ENCODE measurements at places on chromosomes 6 and 20.

- no peak for DNase-seq
Measured at GRCh38 chr6:119071576-119071975, 6.9 kb downstream of the FAM184A start.

DNA sequence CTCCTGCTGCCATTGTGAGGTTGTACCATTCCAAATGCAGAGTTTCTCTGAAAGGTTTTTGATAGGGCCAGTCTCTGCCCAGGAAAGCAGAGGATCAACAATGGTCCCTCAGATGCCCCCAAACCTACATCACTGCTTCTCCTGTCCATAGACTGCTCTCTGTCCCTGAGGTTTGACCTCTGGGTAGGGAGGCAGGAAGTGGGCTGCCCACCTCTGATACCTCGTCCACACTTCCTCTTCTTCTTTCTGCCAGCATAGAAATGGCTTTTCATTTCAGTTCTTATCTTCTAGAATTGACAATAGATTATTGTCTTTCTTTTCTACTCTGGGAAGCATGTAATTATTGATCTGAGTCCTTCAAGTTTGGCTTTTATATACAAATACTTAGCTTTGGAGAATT lies 170.6 kb downstream of the TRMT11 start:
- DNase-seq, result no peak

DNA sequence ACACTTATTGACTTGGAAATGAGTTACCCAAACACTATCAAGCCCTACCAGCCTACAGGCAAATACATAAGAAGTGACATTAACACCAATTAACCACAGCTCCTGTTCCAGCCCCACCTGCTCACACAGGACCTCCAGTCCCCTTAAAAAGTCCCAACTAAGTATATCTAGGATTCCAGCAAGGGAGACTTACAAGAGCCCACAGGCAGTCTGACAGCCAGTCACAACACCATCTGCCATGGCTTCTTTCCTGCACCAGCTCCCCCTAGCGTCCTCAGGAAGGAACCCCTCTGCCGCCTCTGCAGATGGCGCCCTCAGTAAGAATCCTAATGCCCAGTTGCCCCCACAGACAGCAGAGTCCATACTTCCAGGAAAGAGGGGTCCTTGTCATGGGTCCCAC lies 122.1 kb downstream of the HIVEP2 start:
- DNase-seq, result no peak

DNA sequence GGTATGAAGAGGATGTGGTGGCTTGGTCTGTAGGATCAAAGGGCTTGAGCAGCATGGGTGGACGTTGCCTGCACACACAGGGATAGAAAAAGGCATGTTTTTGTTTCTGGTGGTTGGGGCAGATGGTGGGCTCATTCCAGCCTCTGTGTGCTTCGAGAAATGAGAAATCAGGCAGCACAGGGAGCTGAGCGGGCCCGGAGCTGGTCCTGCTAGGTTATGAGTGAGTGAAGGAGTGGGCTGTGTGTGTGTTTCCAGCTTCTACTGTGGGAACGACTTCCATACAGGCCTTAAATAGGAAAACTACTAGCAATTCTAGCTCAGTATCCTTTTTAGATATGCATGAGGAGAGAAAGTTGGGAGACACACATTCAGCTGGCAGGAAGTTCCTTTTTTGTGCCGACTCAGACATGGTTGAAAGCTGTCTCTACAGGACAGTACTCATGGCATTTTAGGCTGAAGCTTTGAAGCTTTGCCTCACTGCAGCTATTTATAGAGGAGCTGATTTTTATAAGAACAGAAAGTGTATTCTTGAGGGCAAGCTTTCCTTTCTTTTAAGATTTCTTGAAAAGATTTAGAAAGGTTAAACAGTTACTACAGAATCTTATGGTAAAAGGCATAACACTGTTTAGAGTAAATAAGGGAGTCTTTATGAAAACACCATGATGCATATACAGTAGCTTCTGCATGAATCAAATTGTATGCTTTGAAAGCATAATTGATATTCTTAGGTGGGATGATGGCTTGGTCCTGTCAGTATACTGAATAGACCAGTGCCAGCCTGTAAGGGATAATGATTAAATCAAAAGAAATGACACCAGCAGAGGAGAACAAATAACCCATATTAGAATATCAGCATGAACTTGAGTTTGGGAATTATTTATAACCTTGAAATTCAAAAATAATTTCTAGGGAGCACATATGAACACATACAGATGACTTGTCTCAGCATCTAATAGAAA lies 104.0 kb upstream of the MAN1A1 start:
- no peak for DNase-seq

GRCh38 chr6:111428811-111429210 lies 54.2 kb downstream of the REV3L start:
- no peak for DNase-seq

DNA sequence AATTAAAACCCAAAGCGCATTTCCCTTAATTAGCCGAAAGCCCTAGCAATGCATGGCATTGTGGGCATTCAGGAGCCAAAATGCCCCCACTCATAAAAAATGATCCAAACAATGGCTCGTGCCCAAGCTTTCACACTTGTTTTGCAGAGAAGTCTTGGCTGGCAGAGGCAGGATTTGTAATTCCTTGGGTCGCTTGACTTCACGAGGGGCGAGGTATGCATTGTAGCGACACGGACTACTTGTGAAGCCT lies 613 bp upstream of the SASH1 start:
- DNase-seq, result no peak

- peak; percentile 57 for DNase-seq
Measured at GRCh38 chr6:111565326-111566221, 40.1 kb downstream of the TRAF3IP2 start.

- peak; percentile 58 for DNase-seq
Measured at GRCh38 chr6:29627755-29628418, 5.1 kb downstream of the GABBR1 start.

- DNase-seq, result no peak
Measured at GRCh38 chr20:57071954-57072583, 194.4 kb downstream of the BMP7 start.

GRCh38 chr6:5335020-5335419 lies 73.7 kb downstream of the FARS2 start:
- no peak for DNase-seq

- DNase-seq, result no peak
Measured at GRCh38 chr20:23344336-23344735, 6.3 kb upstream of the NXT1 start.

DNA sequence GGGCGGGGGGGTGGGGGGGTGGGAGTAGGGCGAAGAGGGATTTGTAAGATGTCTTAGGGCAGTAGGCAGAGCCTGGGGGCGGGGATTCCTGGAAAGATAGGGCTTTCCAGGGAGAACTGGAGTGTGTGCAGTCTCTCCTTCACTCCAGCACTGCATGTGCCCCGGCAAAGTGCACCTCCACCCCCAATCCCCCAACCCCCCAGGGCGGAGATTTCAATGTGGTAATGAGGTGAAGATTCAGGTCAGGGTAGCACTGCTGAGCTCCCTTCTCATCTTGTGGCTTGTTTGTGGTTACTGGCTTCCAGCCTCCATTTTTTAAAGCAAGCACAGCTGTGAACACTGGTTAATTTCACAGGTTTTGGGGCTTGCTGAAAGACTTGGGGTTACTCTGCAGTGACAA lies 5.9 kb downstream of the TMEM239 start:
- peak; percentile 10 for DNase-seq

GRCh38 chr20:46857061-46857831 lies 37.4 kb upstream of the EYA2 start:
- DNase-seq, result no peak

DNA sequence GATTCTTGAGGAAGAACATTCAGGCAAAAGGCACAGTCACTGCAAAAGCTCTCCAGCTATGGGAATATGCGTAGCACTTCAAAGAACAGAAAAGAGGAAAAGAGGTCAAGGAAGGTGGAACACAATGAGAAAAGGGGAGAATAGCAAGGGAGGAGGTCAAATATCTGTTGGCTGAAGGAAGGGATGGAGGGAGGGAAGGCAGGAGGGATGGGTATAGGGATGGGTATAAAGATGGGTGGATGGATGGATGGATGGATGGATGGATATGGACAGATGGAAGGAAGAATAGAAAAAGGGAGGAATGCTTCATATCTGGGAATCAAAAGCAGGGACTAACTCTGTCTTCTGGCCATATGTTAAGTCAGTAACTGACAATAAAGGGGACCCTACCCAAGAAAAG lies 164.2 kb upstream of the TOP1 start:
- DNase-seq, result no peak

- DNase-seq, result peak; percentile 57
Measured at GRCh38 chr20:63968928-63969760, 586 bp downstream of the ZNF512B start.

GRCh38 chr6:87382861-87383260 lies 24.9 kb upstream of the CFAP206 start:
- DNase-seq, result no peak

DNA sequence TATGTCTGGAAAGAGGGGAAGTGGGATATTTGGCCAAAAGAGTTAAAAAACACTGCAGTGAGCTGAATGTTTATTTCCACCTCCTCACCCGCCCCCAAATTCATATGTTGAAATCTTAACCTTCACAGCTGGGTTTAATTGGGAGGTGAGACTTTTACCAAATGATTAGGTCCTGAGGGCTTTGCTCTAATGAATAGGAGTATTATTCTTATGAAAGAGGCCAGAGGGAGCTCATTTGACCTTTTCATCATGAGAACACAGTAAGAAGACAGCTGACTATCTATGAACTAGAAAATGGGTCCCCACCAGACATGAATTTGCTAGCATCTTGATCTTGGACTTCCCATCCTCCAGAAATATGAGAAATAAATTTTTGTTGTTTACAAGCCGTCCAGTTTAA lies 1028.9 kb downstream of the PHF3 start:
- no peak for DNase-seq

GRCh38 chr6:17172836-17173470 lies 71.1 kb downstream of the STMND1 start:
- no peak for DNase-seq

DNA sequence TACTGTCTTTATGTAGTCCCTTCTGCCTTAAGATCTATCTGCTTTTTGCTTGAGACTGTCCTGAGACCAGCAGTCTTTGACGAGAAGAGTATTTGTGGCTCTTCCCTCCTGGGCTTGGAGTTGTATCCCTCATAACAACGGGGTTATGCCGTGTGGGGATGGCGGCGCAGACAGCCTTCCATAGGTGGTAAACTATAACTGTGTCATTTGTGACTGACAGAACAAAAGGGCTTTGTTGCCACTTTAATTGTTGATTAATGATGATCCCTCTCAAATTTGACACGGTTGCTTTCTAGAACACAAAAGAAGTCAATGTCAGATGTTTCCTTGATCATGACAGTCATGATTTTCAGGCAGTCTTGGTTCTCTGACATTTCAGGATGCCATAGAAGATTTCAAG lies 196.6 kb downstream of the JARID2 start:
- peak; percentile 35 for DNase-seq

- no peak for DNase-seq
Measured at GRCh38 chr6:168468045-168468444, 27.1 kb downstream of the SMOC2 start.

GRCh38 chr6:33856655-33857054 lies 52.9 kb upstream of the MLN start:
- DNase-seq, result no peak

- DNase-seq, result no peak
Measured at GRCh38 chr6:45619211-45619760, 241.6 kb upstream of the SUPT3H start.

- DNase-seq, result no peak
Measured at GRCh38 chr20:15976047-15976736, 597.1 kb downstream of the KIF16B start.

GRCh38 chr6:166861304-166861703 lies 95.0 kb downstream of the RNASET2 start:
- no peak for DNase-seq

DNA sequence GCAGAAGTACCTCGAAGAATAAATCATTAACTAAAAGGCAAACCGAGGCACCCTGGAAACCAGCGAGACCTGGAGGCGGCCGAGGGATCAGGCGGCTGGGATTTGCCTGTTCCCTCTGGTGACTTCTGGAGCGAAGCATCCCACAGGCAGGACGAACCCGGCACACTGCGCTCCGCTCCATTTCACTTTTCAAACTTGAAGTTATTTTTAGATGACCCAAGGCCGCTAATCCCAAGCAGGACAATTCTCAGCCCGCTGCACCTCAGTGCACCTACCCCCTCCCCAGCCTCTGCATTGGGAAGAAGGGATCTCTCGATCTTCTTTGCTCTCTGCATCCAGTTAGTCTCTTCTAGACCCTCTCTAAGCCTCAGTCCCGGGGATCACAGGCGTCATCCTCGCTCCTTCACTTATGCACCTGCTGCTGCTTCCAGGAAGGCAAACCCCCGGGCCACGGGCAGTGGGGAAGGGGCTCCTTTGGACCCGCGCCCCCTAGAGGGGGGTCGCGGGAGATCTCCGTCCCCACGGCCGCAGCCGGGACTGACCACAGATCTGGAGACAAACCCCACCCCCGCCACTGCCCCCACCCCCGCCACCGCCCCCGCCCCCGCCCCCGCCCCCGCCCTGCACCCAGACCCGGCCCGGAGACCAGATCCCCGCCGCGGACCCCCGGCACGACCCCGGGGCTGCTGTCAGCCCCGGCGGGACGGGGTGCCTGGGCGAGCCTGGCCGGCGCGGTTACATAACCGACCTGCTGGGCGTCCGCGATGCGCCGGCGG lies 636 bp downstream of the RCAN2 start:
- DNase-seq, result peak; percentile 60

DNA sequence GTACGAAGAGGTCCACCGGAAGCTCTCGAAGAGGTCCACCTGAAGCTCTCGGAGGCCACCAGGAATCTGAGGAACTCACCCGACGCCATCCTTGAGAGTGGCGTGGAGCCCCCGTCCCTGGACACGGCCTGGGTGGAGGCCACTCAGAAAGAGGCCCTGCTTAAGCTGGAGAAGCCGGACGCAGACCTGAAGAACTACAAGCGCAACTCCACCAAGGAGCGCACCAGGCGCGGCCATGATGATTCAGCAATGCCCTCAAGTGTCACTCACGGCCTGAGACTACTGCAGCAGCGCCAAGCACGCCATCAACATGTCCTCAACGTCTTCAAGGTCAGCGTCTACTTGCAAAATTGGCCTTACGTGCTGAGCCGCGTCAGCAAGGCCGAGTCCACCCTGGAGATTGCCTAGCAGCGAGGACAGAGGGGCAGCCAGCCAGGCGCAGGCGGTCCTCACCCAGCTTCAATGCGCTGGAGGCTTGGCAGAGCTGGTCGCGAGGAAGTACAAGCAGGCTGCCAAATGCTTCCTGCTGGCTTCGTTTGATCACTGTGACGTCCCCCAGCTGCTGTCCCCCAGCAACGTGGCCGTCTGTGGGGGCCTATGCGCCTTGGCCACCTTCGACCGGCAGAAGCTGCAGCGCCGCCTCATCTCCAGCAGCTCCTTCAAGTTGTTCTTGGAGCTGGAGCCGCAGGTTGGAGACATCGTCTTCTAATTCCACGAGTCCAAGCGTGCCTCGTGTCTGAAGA lies 7.7 kb upstream of the GJA10 start:
- DNase-seq, result no peak

GRCh38 chr6:71088166-71088565 lies 131.3 kb upstream of the B3GAT2 start:
- no peak for DNase-seq

GRCh38 chr6:157764178-157765068 lies 58.6 kb upstream of the SNX9 start:
- DNase-seq, result no peak

- DNase-seq, result no peak
Measured at GRCh38 chr6:36985417-36985807, 584 bp downstream of the MTCH1 start.

- DNase-seq, result peak; percentile 63
Measured at GRCh38 chr6:28212510-28213212, 12.4 kb upstream of the ZSCAN9 start.

- no peak for DNase-seq
Measured at GRCh38 chr6:126628125-126628524, 288.2 kb downstream of the CENPW start.

All from NCI-H1417 (cell line).